Stimulated activated CD4-positive, alpha-beta T cell treated with anti-CD3 and anti-CD28 coated beads, TNF-alpha, amount 100 ng/mL, for 1 hour (primary cell): ENCODE measurements at places on chromosomes 7 and 10.

DNA sequence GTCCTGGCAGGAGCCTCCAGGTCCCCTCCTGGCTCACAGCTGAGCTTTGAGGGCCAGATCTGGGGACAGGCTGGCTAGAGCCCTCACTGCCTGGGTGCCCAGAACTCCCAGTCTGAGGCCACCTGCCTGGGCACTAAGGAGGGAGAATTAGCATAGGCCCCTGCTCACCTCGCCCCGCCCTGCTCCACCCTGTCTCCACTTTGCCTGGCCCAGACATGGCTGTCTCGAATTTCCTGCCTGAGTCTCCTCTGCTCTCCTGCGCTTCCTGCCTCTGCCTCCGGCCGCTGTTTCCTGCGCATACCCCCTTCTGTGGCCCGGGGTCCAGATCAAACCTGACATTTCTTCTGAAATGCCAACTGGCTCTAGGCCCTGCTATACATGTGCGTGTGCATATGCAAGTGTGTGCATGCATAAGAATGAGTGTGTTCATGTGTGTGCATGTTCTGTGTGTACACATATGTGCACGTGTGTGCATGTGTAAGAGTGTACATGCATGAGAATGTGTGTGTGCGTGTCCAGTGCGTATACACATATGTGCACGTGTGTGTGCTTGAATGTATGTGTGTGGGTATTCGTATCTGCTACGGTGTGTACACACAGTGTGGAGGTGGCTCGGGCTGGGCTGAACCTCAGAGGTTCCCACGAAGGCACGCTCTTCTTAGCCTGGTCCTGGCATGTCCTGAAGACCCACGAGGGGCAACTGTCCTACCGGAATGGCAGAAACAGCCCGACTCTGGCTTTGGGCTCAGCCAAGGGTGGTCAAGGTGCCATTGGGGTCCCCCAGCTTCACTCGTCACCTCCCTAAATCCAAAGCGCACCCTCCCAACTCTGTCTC lies 64.9 kb downstream of the MYL10 start:
- no peak for DNase-seq

GRCh38 chr10:54808186-54808935 lies 7.3 kb upstream of the PCDH15 start:
- no peak for DNase-seq

DNA sequence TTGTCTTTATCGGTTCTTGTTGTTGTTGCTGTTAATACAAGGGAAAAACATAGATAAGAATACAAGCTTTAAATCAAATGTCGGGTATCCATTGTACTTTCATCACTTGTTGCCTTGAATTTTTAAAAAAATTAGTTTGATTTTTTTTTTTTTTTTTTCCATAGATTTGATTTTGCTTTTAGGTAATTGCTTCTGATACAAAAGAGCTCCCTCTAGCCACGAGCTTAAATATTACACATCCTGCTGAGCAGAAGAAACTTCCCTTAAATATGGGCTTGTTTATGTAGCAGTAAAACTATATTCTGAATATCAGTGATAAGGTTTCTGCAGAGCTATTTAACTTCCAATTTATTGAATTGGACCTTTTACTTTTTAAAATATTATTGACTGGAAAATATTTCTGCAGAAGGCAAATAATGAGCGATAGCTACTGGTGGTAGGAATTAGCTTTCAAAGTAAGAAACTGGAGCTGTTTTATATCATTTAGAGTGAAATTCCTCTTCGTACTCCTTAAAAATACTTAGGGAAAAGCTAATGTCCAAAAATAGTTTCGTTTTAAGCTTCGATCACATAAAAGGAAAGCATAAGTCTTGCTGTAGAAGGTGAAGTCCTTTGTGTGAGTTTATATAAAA lies 216.9 kb downstream of the POLR1F start:
- no peak for DNase-seq

DNA sequence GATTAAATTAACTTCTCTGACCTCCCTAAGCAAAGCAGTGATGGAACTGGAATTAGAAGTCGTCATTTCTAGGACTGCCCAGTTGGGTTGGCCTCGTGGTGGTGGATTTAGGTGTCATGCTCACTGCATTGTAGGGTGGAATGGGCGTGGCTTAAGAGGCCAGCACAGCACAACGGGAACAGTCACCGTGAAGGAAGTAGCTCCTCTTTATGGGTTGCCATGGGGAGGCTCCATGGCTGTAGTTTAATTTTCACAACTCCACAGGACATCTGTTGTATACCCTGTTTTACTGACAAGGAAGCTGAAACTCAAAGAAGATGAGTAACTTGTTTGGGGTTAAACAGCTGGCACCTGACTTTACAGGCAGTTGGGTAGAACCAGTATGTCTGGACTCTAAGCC lies 208.3 kb downstream of the CELF2 start:
- no peak for DNase-seq

- no peak for DNase-seq
Observed at GRCh38 chr7:25297278-25297677, 69.0 kb upstream of the NPVF start.

DNA sequence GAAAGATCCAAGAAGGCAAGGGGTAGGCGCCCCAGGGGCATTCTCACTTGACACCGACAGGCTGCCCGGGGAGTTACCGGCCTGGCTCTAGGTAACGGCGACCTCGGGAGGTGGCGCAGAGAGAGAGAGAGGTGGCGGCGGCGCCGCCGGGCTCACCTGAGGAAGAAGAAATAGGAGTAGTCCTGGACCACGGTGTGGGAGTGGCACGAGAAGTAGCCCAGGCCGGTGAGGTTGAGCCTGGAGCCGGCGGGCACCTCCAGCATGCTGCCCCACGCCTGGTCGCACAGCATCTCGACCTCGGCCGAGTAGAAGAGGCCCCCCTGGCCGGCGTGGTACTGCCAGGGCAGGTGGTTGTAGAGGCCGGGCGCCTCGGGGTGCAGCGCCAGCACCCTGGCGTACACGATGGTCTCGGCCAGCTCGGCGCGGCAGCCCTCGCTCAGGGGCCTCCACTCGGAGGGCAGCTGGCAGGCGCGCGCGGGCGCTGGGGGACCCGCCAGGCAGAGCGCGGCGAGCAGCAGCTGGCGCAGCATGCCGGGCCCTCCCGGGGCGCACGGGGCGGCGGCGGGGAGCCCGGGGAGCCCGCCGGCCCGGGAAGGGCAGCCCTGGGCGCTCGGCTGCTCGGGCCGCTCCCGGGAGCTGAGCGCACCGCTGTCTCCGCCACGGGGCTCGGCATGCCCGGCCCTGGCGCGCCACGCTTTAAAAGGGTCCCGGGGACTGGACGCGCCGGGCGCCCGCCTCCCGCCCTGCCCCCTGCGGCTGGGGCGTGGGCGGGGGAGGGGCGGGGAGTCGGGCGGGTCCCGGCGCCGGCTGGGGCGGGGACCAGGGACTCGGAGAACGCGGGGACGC lies at the start of gene CCDC3:
CCDC3 (minus strand) TSS at position 673 of the 846 bp plus-strand sequence; CDS start at position 530, 143 bp downstream.
- DNase-seq = no peak

DNA sequence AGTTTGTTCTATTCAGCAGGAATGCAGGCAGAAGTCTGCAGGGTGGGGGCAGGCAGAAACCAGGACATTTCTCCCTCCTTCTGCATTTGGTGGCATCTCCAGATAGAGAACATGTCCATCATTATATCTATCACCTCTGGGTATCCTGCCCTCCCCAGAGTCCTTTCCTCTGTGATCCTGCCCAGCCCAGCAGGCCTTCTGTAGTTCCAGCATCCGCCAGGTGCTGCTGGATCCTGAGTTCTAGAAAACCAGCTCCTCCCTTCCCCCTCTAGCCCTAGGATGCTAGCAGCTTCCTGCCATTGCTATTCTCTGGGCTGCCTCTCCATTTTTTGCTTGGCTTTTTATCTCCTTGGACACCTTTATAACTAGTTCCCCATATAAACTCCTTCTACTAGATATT lies 180.3 kb downstream of the KCNMA1 start:
- DNase-seq = no peak

- no peak for DNase-seq
Observed at GRCh38 chr10:31095677-31096560, 64.3 kb upstream of the ZNF438 start.

- DNase-seq = no peak
Observed at GRCh38 chr7:45088821-45089340, at the start of gene NACAD. Gene NACAD (minus strand): TSS chr7:45088969. CDS start chr7:45088894, 75 bp downstream.

- DNase-seq = peak; percentile 92
Observed at GRCh38 chr7:99408379-99409191, at the start of the genes BUD31 and PDAP1. Gene BUD31 (plus strand): TSS chr7:99408969. CDS start chr7:99411093, 2,124 bp downstream. Gene PDAP1 (minus strand): TSS chr7:99408597. CDS start chr7:99408548, 49 bp downstream.

- DNase-seq = no peak
Observed at GRCh38 chr7:12601302-12601869, 30.9 kb downstream of the SCIN start.

GRCh38 chr10:100890673-100891317 lies 22.0 kb upstream of the SLF2 start:
- no peak for DNase-seq

DNA sequence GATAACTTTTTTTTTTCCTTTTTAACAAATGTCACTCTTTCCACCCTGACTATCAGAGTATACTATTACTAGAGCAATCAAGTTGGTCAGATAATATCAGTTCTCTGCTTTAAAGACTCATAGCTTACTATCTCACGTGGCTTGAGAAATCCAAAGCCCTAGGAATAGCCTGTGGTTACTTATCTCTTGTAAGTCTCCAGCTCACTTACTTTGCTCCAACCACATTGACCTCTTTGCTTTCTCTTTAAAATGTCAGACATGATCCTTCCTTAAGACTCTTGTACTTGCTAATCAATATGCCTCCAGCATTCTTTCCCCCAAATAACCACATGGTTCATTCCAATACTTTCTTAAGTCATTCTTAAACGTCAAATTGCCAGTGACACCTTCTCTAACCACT lies 1292.2 kb downstream of the REEP3 start:
- DNase-seq = no peak

DNA sequence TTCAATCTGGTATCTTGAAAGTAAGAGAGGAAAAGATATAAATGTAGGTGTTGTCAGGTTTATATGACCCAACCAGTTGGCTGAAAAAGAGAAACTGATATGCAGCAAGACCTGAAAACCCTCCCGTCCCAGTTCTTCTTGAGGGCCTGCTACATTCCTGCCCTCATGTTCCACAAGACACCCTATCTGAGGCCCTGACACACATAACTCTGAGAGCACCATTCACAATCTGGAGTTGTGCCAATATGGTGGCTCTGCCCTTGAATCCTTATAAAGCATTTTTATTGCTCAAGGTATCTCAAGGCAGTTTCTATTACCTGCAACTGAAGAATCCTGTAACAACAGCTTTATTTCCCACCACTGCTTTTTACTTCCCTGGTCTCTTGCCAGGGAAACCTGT lies 17.0 kb downstream of the XPNPEP1 start:
- no peak for DNase-seq

GRCh38 chr7:157407512-157408257 lies 70.9 kb downstream of the DNAJB6 start:
- DNase-seq = no peak

DNA sequence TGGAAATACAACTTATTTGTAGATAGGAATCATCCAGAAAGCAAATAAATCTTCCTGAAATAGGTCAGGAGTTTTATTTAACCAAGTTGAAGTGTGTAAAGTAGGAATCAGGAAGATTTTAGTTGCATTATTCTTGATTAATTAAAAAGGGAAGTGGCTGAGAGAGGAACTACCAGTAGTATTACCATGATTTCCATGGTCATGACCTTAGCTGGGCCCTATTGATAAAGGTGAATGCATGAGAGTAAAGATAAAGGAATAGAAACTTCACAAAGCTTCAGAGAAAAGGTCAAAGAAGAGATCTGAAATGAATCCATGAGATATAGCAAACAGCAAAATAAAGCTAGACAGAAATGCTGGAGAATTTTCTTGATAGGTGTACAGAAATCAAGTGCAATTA lies 46.2 kb upstream of the DLX6 start:
- DNase-seq = no peak
